Ammon's horn (tissue), 1 donor: ENCODE measurements at places on chromosomes 6 and 20.

- peak; percentile 62 for DNase-seq
Observed at GRCh38 chr6:3209114-3210023, 18.1 kb downstream of the TUBB2B start.

- no peak for DNase-seq
Observed at GRCh38 chr6:108565091-108565766, 4.5 kb downstream of the FOXO3 start.

- DNase-seq, result no peak
Observed at GRCh38 chr6:150256618-150257272, 112.1 kb upstream of the IYD start.

GRCh38 chr20:62197311-62197710 lies 14.5 kb downstream of the MTG2 start:
- DNase-seq, result no peak
